ENCODE measurements at places on chromosomes 2 and 18.

GRCh38 chr18:63681449-63682340 is 20.0 kb upstream of the SERPINB3 start:
- H3K27me3 ChIP-seq: no peaks in the 10 kb centered on the region
- no peaks in the 10 kb centered on the region for H3K36me3 ChIP-seq
- H3K27ac ChIP-seq: no peak overlapping the region
- no peak for DNase-seq
- H3K4me3 ChIP-seq: no peak overlapping the region
- peaks cover 10% of the 10 kb centered on the region for H3K4me1 ChIP-seq

DNA sequence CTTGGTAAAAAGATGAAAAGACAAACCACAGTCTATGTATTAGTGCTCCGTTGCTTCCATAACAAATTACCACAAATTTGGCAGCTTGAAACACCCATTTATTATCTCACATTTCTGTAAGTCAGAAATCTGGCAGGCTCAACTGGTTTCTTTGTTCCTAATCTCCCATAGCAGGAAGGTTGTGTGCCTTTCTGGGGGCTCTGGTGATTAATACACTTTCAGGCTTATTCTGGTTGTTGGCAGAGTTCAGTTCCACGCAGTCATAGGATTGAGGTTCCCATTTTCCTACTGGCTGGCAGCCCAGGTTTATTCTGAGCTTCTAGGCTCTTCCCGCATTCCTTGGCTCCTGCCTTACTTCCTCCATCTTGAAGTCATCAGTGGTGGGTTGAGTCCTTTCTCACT is 189.3 kb downstream of the ANAPC1 start:
- no peaks in the 10 kb centered on the region for H3K27me3 ChIP-seq
- H3K36me3 ChIP-seq: no peaks in the 10 kb centered on the region
- H3K27ac ChIP-seq: no peak overlapping the region
- H3K4me3 ChIP-seq: no peak overlapping the region

GRCh38 chr2:70240599-70240998 is 7.8 kb downstream of the TIA1 start:
- peaks cover 24% of the 10 kb centered on the region for H3K36me3 ChIP-seq
- DNase-seq: no peak
- H3K27ac ChIP-seq: no peak overlapping the region
- no peaks in the 10 kb centered on the region for H3K27me3 ChIP-seq
- H3K4me1 ChIP-seq: peaks cover 23% of the 10 kb centered on the region

DNA sequence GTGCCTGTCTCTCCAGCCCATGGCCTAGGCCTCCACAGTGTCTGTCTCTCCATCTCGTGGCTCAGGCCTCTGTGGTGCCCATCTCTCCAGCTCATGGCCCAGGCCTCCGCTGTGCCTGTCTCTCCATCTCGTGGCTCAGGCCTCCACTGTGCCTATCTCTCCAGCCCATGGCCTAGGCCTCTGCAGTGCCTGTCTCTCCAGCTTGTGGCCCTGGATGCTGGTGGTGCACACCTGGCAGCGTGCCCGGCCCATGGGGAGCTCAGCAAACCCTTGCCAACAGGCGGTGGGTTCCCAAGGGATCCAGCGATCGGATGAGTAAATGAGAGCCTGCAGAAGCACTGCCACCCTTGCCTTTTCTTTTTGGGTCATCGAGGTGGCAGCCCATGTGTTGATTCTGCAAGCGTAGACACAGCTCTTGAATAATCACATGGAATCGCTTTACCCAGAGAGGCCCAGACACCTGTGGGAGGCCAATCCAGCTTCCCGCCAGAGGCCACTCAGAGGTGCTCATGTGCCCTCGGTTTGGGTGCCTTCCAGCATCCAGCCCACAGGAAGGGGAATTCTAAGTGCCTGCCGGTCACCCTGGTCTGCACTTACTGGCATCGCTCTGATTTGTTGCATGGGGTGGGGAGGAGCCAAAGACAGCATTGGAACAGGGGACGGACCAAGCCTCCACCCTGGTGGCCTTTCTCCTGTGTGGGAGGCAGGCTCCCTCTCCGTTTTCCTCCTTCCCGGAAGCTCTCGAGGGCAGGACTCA is 101.8 kb upstream of the HDAC4 start:
- H3K4me1 ChIP-seq: no peaks in the 10 kb centered on the region
- no peak for DNase-seq
- H3K4me3 ChIP-seq: no peak overlapping the region
- no peaks in the 10 kb centered on the region for H3K36me3 ChIP-seq
- peaks cover 9% of the 10 kb centered on the region for H3K27me3 ChIP-seq

- DNase-seq: no peak
- H3K27ac ChIP-seq: peak overlapping the region; percentile 17
- peaks cover 2% of the 10 kb centered on the region for H3K36me3 ChIP-seq
- H3K4me3 ChIP-seq: no peak overlapping the region
- H3K4me1 ChIP-seq: peaks cover 5% of the 10 kb centered on the region
Measured at GRCh38 chr2:235614176-235614860, 120.5 kb downstream of the AGAP1 start.

- H3K27me3 ChIP-seq: no peaks in the 10 kb centered on the region
- H3K4me1 ChIP-seq: peaks cover 10% of the 10 kb centered on the region
- H3K27ac ChIP-seq: no peak overlapping the region
- H3K36me3 ChIP-seq: no peaks in the 10 kb centered on the region
- H3K4me3 ChIP-seq: no peak overlapping the region
Measured at GRCh38 chr2:207432453-207432852, 97.3 kb upstream of the CREB1 start.

GRCh38 chr2:174957050-174957449 is 48.1 kb downstream of the CHN1 start:
- no peak overlapping the region for H3K4me3 ChIP-seq
- H3K4me1 ChIP-seq: peaks cover 17% of the 10 kb centered on the region
- H3K27me3 ChIP-seq: no peaks in the 10 kb centered on the region
- DNase-seq: no peak
- peaks cover 15% of the 10 kb centered on the region for H3K36me3 ChIP-seq

DNA sequence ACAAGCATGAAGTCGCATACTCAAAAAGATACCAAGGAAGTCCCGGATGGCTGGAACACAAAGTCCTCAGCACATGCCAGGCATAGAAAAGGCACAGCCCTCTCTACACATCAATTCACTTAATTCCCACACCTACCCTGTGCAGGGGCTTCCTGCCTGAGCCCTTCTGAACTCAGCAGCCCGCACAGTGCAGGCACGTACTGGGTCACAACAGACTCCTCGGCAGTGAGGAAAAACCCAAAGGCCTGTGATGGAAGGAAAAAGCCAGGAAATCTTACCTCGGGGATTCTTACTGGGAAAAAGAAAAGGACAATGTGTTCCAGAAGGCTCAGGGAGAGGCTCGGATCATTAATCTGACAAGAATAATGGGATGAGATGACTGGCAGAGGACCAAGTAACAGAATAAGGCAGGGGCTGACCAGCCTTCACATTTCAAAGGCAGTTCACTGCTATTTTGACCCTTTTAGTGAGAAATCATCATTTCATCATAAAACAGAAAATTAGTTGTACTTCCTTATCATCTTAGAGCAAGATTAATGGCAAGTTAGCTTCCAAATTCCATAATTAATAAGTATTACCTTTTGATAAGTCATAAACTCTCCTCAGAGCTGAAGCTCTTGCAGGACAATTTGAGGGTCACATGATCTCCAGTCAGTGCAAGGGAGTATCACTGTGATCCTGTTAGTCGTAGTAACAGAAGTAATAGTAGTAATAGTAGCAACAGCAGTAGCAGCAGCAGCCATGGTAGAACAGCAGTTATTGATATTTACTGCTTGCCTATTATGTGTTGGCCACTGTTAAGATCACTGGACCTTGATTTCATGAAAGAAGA is 87.4 kb downstream of the STK39 start:
- no peak overlapping the region for H3K4me3 ChIP-seq
- no peak overlapping the region for H3K27ac ChIP-seq
- no peak for DNase-seq
- no peaks in the 10 kb centered on the region for H3K27me3 ChIP-seq
- peaks cover 38% of the 10 kb centered on the region for H3K4me1 ChIP-seq

GRCh38 chr2:42835577-42836371 is 43.4 kb upstream of the HAAO start:
- no peak for DNase-seq

- H3K36me3 ChIP-seq: no peaks in the 10 kb centered on the region
- no peak overlapping the region for H3K27ac ChIP-seq
- H3K4me1 ChIP-seq: peaks cover 5% of the 10 kb centered on the region
- no peak for DNase-seq
- H3K4me3 ChIP-seq: no peak overlapping the region
Measured at GRCh38 chr2:191832668-191833067, 14.2 kb downstream of the CAVIN2 start.

GRCh38 chr18:44679056-44679913 is 1.4 kb upstream of the SETBP1 start:
- peaks cover 3% of the 10 kb centered on the region for H3K4me1 ChIP-seq
- no peaks in the 10 kb centered on the region for H3K27me3 ChIP-seq
- H3K27ac ChIP-seq: no peak overlapping the region
- no peaks in the 10 kb centered on the region for H3K36me3 ChIP-seq
- peak; percentile 81 for DNase-seq
- peak overlapping the region; percentile 64 for H3K4me3 ChIP-seq

GRCh38 chr18:43115076-43115921 is at the start of gene RIT2:
RIT2 (minus strand) TSS chr18:43115685.
- no peaks in the 10 kb centered on the region for H3K4me1 ChIP-seq
- H3K27me3 ChIP-seq: no peaks in the 10 kb centered on the region
- DNase-seq: no peak
- no peak within 1 kb of the TSS for H3K4me3 ChIP-seq
- H3K27ac ChIP-seq: no peak within 1 kb of the TSS

DNA sequence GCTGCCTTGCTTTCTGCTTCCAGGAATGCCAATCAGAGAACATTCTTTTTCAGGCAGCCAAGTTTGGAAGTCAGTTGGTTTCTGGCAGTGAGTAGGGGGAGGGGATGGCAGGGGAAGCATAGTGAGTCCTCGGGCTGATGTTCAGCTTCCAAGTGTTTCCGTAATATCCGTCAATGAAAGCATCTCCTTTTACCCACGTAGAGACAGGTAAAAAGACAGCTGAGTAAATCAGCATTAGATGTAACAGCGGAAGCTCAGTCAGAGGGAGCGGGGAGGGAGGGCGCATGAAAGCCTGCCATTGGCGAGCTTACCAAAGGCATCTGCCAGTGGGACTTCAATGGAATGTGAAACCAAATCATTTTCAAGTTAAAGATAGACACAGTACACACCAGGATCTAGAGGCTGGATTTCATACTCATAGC is 117.1 kb upstream of the DTNA start:
- peaks cover 24% of the 10 kb centered on the region for H3K4me1 ChIP-seq
- peak overlapping the region; percentile 75 for H3K4me3 ChIP-seq
- peak overlapping the region; percentile 91 for H3K27ac ChIP-seq
- no peaks in the 10 kb centered on the region for H3K27me3 ChIP-seq

DNA sequence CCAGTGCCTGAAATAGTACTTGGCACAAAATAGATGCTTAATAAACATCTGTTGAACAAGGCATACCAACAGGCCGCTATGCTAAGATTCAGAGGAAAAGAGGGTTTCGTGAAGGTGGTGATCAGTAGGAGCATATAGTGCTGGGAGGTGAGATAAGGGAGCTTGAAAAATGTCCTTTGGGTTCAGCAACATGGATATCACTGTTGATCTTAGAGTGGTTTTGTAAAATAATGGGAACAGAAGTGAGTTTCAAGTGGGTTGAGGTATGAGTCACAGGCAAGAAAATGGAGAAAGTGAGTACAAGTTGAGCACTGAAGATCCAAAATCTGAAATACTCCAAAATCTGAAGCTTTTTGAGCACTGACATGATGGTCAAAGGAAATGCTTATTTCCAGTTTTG is 4.4 kb downstream of the CENPO start:
- peaks cover 44% of the 10 kb centered on the region for H3K36me3 ChIP-seq
- H3K27me3 ChIP-seq: no peaks in the 10 kb centered on the region
- DNase-seq: no peak
- H3K27ac ChIP-seq: no peak overlapping the region
- H3K4me3 ChIP-seq: no peak overlapping the region

DNA sequence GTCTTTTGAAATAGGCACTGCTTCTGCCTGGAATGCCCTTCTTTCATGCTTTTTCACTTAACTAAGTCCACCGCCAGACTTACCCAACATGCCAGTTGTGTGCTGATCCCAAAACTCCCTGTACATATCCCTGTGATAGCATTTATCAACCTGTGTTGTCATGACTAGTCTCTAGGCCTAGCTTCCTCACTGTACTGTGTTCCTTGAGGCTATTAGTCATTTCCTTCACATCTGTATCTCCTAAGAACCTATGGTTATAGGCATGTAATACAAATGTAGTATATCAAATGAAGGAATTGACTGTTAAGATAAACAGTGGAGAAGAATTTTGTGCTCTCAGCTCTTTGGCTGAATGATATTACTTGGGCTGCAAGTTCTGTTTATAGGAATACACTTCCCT is 184.3 kb downstream of the CYRIA start:
- H3K4me3 ChIP-seq: no peak overlapping the region
- no peaks in the 10 kb centered on the region for H3K27me3 ChIP-seq
- peaks cover 18% of the 10 kb centered on the region for H3K4me1 ChIP-seq
- no peaks in the 10 kb centered on the region for H3K36me3 ChIP-seq

DNA sequence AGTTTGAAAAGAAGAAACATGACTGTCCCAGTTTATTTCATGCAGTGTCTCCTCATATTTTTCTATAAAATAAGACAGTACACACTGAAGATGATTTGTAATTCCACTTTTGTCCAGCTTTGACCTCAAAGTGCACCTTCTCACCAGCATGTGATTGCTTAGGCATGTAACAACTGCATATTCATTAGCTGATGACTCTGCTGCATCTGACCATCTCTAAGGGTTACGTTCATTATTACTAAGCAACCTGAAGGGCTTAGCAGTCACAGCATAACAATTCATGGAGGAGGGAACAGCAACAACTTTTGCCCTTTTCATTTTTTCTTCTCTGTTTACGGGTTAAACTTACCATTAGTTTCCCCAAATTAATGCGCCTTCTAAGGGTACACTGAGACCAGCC is 330.6 kb upstream of the PIK3C3 start:
- no peak for DNase-seq
- H3K4me1 ChIP-seq: peaks cover 20% of the 10 kb centered on the region
- H3K27ac ChIP-seq: no peak overlapping the region
- H3K4me3 ChIP-seq: no peak overlapping the region
- H3K36me3 ChIP-seq: no peaks in the 10 kb centered on the region

GRCh38 chr18:62881509-62882016 is 166.2 kb downstream of the PHLPP1 start:
- no peak overlapping the region for H3K27ac ChIP-seq
- no peaks in the 10 kb centered on the region for H3K27me3 ChIP-seq
- peaks cover 36% of the 10 kb centered on the region for H3K4me1 ChIP-seq
- H3K4me3 ChIP-seq: no peak overlapping the region
- no peak for DNase-seq
- no peaks in the 10 kb centered on the region for H3K36me3 ChIP-seq

All from mesothelial cell of epicardium (in vitro differentiated cells).